ENCODE measurements at places on chromosomes 16 and 17. TPM values are rescaled to one million over a fixed set of nuclear protein-coding genes. Genes with fewer than 3 reads are reported as not detected.

- no peak for DNase-seq
Measured at GRCh38 chr17:81242421-81243332, 3.6 kb downstream of the NDUFAF8 start.

TEKT1 gene
- total RNA-seq = not detected

DNA sequence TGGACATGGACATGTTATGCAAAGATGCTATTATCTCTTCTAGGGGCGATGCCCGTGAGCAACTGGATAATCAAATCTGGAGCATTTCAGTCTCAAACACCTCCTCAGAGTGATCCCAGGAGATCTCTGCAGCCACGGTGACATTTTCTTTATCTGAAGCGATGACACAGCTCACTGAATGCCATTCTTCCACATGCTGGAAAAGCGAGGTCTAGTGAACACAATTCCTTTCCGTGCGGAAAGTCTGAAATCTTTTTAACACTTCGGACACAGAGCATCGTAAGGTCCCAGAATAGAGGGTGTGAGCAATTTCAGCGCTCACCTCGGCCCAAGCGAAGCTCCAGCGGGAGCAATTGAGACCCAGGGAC lies 531 bp upstream of the HASPIN start:
- no peak for DNase-seq

GRCh38 chr16:89033304-89033703 lies 56.3 kb upstream of the CBFA2T3 start:
- no peak for DNase-seq

IRF8 gene
- total RNA-seq = 1.6 TPM
